Keratinocyte (primary cell): ENCODE measurements at places on chromosomes 12 and 14. TPM values are rescaled to one million over a fixed set of nuclear protein-coding genes. Genes with fewer than 3 reads are reported as not detected.

GRCh38 chr14:54645639-54646038 is 78.7 kb downstream of the SAMD4A start:
- peaks cover 15% of the 10 kb centered on the region for H3K4me1 ChIP-seq
- no peak overlapping the region for H3K27ac ChIP-seq
- H3K27me3 ChIP-seq = no peaks in the 10 kb centered on the region
- H3K4me3 ChIP-seq = no peak overlapping the region
- DNase-seq = no peak
- no peaks in the 10 kb centered on the region for H3K36me3 ChIP-seq

- DNase-seq = no peak
- H3K4me1 ChIP-seq = peaks cover 4% of the 10 kb centered on the region
- H3K4me3 ChIP-seq = no peak overlapping the region
- peaks cover 24% of the 10 kb centered on the region for H3K27me3 ChIP-seq
- no peaks in the 10 kb centered on the region for H3K36me3 ChIP-seq
Measured at GRCh38 chr14:100653409-100653808, 66.2 kb upstream of the BEGAIN start.

DNA sequence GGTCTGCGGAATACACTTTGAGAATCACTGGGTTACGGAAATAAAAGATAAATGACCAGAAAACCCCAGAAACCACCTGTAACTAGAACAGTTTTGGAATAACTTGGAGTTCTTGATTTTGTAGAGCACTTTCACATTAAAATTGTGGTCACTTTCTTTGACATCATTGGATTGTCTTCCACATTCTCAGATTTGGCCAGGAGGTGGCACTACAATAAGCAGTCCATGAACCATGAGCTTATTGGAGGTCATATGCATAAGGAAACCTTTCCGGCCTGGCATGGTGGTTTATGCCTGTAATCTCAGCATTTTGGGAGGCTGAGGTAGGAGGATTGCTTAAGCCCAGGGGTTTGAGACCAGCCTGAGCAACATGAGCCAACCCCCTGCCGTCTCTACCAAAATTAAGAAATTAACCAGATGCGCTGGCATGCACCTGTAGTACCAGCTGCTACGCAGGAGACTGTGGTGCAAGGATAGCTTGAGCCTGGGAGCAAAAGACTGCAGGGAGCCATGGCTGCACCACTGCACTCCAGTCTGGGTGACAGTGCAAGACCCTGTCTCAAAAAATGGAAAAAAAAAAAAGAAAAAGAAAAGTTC is 107.7 kb upstream of the CAND1 start:
- no peak overlapping the region for H3K4me3 ChIP-seq
- peaks cover 3% of the 10 kb centered on the region for H3K27me3 ChIP-seq
- no peaks in the 10 kb centered on the region for H3K4me1 ChIP-seq
- no peak overlapping the region for H3K27ac ChIP-seq

Gene PGF
- polyA plus RNA-seq = 16.5 to 19.0 TPM (median 17.5 TPM) in 3 replicates

DNA sequence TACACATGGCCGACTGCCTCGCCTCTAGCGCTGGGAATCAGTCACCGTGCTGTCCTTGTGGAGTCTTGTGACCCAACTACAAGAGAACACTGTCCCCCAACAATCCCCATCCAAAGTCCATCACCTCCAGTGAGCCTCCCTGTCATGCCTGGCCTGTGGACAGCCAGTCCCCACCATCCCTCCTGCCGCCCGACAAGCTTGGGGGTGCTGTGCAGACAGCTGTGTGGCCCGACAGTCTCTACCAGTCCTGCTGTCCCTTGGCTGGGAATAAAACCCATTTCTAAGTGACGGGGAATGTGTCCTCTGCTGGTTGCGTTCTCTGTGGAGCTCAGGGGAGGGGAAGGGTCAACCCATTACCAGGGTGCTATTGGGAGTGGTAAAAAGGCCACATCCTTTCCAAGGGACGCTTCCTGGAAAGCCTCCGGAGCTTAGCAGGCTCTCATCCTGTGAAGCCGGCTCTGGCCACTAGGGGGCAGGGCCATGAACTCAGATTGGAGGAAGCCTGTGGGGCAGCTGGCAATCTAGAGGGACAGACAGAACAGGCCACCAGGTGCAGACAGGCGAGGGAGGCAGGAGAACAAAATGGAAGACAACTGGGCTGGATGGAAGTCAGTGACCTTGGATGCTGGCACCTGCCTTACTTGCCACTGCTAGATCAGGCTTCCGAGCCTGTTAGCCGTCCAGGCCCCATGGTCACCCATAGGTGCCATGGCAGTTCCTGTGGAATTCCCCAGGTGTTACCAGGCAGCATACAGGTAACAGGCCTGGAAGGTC is 12.0 kb upstream of the BLTP3B start:
- no peak overlapping the region for H3K4me3 ChIP-seq
- no peaks in the 10 kb centered on the region for H3K27me3 ChIP-seq
- H3K4me1 ChIP-seq = no peaks in the 10 kb centered on the region

GRCh38 chr12:21334771-21335325 is at the start of gene SLCO1A2:
SLCO1A2 (minus strand) TSS chr12:21334917; CDS start chr12:21334647, 270 bp downstream.
- H3K27me3 ChIP-seq = no peaks in the 10 kb centered on the region
- no peaks in the 10 kb centered on the region for H3K36me3 ChIP-seq
- no peak for DNase-seq
- no peaks in the 10 kb centered on the region for H3K4me1 ChIP-seq
- H3K4me3 ChIP-seq = no peak within 1 kb of the TSS
- H3K27ac ChIP-seq = no peak within 1 kb of the TSS

Gene RACGAP1
- 27.7 to 57.1 TPM (median 45.2 TPM) in 3 replicates for polyA plus RNA-seq

GRCh38 chr14:35243956-35244355 is 48.2 kb upstream of the PSMA6 start:
- no peak for DNase-seq
- no peaks in the 10 kb centered on the region for H3K36me3 ChIP-seq
- H3K4me3 ChIP-seq = no peak overlapping the region
- no peaks in the 10 kb centered on the region for H3K27me3 ChIP-seq
- no peak overlapping the region for H3K27ac ChIP-seq

DNA sequence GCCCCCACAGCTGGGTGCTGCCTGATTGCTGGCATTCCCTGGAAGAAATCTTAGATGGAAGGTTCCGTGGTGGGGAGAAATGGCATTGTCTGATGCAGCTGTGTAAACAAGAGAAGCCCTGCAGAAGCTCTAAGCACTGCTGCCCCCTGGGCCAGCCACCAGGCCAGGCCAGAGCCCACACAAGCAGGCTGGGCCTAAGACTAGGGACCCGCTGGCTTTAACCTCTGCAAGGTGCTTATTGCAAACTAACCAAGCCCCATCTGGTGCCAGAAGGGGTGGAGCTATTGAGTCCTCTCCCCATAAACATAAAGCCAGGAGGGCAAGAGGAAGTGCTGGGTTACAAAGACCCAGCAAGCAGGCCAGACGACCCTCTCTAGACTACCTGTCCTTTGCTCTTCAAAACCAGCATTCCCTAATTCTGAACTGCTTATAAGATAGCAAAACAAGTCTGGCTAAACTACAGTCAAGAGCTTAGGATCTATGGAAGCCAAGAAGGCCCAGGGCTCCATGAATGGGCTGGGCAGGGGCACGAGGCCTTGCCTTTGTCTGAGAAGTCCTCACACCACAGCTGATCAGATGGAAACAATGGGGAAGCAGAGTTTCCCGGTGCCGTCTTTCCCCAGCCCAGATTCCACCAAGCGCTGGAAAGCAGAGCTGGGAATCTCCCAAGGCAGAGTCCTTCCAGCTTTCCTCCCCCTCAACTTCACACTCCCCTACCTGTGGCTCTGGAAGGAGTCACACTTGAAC is 28.8 kb downstream of the P2RX4 start:
- H3K4me1 ChIP-seq = no peaks in the 10 kb centered on the region
- H3K27ac ChIP-seq = no peak overlapping the region
- H3K4me3 ChIP-seq = no peak overlapping the region
- peaks cover 30% of the 10 kb centered on the region for H3K36me3 ChIP-seq
- no peak for DNase-seq

Gene KRT82
- 0.03 TPM in 1 of 3 replicates, not detected in the others for polyA plus RNA-seq

DNA sequence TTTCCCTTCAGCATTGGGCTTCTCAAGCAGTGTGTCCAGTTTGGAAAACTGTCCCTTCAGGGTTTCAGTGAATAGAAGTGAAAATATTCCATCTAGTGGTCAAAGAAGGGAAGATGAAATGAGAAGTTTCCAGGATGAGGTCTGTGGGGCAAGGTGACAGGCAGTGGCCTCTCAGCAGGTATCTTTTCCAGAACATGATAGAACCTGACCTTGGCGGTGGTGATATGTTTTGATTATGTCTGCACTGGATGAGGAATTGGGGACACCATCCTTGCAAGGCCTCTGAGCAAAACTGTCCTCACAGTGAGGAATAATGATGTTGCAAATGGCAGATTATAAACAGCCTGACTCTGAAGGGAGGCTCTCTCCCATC is 4.7 kb downstream of the GPX2 start:
- H3K27me3 ChIP-seq = no peaks in the 10 kb centered on the region
- peaks cover 3% of the 10 kb centered on the region for H3K36me3 ChIP-seq
- H3K4me3 ChIP-seq = no peak overlapping the region
- no peak overlapping the region for H3K27ac ChIP-seq

DNA sequence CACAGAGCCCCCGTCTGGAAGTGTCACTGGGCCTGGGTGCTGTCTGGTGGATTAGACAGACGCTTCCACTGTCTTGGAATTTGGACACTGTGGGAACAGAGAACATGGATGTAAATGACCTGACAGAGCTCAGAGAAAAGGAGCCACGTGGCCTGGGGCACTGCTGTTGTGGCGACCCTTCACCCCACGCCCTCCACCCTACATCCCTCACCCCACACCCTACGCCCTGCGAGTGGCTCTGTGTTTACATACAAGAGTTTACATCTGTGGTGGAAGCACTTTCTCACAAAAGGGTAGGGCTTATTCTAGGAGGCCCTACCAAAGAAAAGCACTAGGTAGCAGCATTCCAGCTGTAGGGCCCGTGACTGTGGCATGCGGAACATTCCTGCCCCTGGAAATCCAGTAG is 47.7 kb downstream of the B4GALNT3 start:
- DNase-seq = no peak
- H3K27me3 ChIP-seq = no peaks in the 10 kb centered on the region
- H3K27ac ChIP-seq = no peak overlapping the region
- H3K36me3 ChIP-seq = no peaks in the 10 kb centered on the region
- peaks cover 29% of the 10 kb centered on the region for H3K4me1 ChIP-seq
- H3K4me3 ChIP-seq = no peak overlapping the region

Gene OR10P1
- polyA plus RNA-seq = not detected in 3 replicates

DNA sequence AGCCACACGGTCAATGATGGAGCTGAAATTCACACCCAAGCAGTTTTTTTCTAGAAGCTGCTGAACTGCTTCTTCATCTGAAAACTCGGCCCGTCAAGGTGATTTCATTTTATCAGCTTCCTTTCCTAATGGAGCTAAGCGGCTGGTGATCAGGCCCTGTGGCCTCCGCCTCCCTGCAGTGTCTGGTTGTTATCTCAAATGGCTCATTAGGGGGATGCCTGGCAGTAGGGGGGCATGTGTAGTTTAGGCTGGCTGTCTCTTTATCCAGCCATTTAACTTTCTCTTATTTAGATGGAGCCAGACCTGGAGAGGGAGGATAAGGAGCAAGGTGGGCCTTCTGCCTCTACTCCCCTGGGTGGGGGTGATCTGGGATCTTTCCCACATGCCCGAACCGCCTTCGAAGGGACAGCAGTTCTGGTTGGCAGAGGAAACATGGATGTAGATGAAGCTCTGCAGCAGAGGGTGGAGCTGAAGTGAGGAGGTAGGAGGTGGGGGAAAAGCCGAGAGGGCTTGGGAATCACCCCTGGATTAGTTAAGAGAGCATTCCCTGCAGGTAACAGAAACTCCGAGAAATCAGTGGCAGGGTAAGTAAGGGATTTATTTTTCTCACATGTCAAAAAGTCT is 64.4 kb downstream of the TGFB3 start:
- H3K4me1 ChIP-seq = no peaks in the 10 kb centered on the region
- DNase-seq = no peak
- no peak overlapping the region for H3K4me3 ChIP-seq
- no peak overlapping the region for H3K27ac ChIP-seq

- H3K36me3 ChIP-seq = peaks cover 4% of the 10 kb centered on the region
- H3K27me3 ChIP-seq = no peaks in the 10 kb centered on the region
- peak overlapping the region; percentile 99 for H3K27ac ChIP-seq
- H3K4me3 ChIP-seq = no peak overlapping the region
Measured at GRCh38 chr12:122399254-122399591, 23.2 kb downstream of the CLIP1 start.

DNA sequence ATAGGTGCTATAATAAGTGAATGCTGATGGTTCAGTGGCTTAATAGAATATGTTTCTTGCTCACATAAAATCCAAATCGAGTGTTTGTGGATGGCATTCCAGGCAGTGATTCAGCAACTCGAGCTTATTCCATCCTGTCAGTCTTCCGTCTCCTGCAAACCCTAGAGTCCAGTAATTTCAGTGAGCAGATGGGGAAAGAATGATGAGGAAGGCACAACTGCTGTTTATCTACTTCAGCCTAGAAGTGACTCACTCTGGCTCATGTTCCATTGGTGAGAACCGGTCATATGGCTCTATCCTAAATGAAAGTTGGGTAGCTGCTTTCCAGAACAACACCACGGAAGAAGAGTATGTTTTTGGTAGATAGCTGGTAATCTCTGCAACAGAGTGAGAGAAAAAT is 421.8 kb upstream of the PDE3A start:
- H3K36me3 ChIP-seq = no peaks in the 10 kb centered on the region
- H3K4me1 ChIP-seq = no peaks in the 10 kb centered on the region
- DNase-seq = no peak
- H3K4me3 ChIP-seq = no peak overlapping the region

GRCh38 chr14:48723841-48724495 is 862.2 kb downstream of the RPS29 start:
- no peaks in the 10 kb centered on the region for H3K36me3 ChIP-seq
- H3K27me3 ChIP-seq = no peaks in the 10 kb centered on the region
- no peak overlapping the region for H3K27ac ChIP-seq

DNA sequence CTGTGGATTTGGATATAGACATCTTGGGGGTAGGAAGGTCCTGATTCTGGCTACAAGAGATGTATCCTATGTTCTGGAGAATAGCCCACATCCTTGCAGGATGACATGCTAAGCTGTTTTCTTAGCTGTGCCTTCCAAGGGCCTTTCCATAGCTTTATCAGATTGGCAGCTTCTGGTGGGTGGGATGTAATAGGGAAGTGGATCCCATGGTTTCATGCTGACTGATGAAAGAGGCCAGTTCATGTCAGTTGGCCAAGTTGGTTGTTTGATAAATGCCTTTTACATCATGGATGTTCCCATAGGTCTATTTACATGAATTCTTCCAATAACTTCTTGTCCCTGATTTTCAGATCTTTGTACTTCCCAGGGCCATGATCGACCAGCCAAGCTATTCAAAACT is 169.1 kb upstream of the RMST start:
- H3K27me3 ChIP-seq = no peaks in the 10 kb centered on the region
- H3K36me3 ChIP-seq = no peaks in the 10 kb centered on the region
- no peaks in the 10 kb centered on the region for H3K4me1 ChIP-seq
- H3K4me3 ChIP-seq = no peak overlapping the region
- no peak overlapping the region for H3K27ac ChIP-seq

GRCh38 chr14:79580906-79581305 is 630.4 kb downstream of the DIO2 start:
- no peaks in the 10 kb centered on the region for H3K36me3 ChIP-seq
- peaks cover 27% of the 10 kb centered on the region for H3K4me1 ChIP-seq

Gene MED6
- 36.9 to 52.6 TPM (median 40.0 TPM) in 3 replicates for polyA plus RNA-seq
